ENCODE measurements at places on chromosomes 5 and 9.

- DNase-seq: peak; percentile 29
Observed at GRCh38 chr9:92501671-92502393, 19.5 kb upstream of the ASPN start.

GRCh38 chr5:79759848-79760247 lies 70.2 kb downstream of the CMYA5 start:
- DNase-seq: no peak

DNA sequence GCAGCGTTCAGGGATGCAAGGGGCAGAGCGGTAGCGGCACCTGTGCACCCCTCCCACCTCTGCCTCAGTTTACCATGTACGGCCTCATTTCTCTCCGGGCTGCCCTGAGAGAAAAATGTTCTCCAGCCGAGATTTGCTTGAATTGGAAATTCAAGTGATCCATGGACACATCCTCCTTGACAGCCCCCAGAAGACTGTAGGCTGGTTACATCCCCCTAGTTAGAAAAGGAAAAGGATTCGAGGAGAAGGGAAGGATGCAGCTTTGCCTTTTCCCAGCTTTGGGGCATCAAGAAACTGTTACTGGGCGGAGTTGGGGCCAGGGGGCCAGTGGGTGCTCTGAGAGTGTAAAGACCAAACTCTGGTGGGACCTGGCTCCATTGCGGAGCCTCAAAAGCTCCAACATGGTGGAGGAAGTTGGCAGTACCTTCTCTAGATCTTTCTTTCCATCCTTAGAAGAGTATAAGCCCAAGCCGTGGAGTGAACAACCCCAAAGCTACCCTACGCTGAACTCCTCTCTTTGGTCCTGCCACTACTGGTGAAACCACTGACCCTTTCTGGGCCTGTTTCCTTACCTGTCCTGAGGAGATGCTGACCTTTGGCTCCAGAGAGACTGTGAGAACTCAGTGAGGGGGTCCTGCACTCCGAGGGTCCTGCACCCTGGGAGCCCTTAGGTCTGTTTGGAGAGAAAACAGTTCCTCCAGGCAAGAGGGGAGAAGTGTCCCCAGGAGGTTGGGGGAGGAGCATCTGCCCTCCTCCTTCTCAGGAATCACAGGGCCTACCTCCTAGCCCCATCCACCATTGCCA lies 1.0 kb upstream of the BARX1 start:
- no peak for DNase-seq

DNA sequence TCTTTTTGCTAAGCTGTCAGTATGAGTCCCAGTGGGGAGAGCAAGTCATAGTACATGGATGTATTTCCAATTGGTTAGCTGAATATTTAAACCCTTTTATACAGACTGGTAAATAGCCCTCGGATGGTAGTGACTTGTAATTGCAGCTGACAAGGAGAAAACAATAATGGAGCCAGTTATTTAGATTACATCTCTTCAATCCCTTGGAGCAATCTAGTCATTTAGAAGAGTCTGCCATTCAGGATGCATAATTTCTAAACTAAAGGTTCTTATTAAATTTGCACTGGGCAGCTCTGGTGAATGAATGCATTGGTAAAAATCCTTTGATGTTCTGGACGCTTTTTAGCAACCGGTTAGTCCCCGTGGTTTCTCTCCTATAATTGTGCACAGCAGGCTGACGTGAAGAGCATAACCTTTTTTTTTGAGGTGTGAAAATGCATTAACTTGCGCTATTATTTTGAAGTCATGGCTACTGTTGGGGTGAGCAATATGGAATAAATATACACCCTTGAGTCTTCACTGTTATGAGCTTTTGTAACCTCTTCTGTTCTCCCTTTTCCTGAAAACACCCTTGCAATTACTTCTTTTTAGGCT lies 158.6 kb upstream of the CD180 start:
- DNase-seq: no peak

DNA sequence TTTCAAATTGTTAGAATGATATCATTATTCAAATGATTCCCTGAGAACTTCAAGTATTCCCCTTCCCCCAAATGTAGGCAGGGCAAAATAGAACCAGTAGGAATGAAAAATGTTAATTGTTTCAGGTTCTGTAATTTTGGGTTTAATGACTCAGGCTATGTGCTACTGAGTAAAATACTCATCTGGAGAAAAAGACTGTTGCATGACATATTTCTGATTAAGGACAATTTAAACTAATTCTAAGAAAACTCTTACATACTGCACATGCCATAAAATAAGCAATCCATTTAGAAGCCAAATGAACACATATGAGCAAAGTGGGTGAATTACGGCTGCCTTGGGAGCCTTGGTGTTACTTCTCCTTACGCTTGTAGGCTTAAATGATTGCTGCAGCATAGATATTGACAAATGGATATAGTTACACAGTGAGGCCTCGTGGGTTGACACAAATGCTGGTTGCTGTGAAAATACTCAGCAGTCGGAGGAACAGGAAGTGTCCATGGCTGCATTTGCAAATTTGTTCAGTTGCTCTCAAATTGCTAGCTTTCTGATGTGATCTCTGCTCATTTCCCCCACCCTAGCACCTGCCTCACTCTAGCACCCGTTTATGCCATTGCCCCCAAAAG lies 174.9 kb upstream of the DMAC1 start:
- DNase-seq: no peak

DNA sequence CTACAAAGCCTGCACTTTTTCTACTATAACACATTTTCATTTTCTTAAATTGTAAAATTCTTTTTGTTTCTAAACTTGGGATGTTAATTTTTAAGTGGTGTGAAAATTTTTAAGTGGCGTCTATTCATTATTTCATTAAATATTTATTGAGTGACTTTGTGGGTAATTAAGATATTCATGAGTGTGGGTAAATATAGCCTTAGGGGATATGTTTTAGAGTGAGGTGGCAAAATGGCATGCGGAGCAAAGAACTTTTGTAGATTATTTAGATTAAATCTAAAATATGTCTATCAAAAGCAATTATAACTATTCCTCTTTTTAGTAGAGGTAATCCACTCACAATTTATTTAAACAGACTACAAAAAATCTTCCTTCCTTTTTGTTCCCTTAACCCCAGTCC lies 188.4 kb downstream of the PCSK1 start:
- DNase-seq: no peak

DNA sequence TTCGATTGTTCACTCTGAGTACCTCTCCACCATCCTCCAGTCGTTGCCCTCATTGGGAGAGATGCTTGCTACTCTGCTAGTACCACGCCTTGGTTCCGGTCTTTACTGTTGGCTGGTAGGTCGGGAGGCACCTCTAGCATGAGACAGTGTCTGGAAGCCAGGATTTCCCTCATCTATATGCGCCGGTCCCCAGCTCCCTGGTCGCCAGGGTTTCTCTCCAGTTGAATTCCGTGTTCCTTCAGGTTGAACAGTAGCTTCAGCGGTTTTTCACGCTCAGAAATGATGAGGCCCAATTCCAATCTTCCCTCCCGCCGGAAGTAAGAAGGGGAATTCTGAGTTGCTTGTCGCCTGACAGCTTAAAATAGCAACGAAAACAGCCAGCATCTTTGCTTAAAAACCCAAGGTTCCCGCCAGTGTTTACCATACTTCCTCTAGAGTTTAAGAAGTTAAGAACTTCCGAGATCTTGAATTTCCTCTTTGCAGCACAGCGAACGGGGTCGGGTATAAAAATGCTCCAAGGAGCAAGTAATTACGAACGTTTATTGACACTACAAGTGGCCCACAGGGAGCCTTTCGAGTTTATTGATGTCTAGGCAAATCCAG lies 1.3 kb upstream of the ST8SIA4 start:
- no peak for DNase-seq

Data from iPS DF 6.9 (cell line).